ENCODE measurements at places on chromosomes 6 and 20. TPM values are rescaled to one million over a fixed set of nuclear protein-coding genes. Genes with fewer than 3 reads are reported as not detected.
A peak's percentile ranks its signal among the peaks of the same experiment; 100 is the strongest.

DNA sequence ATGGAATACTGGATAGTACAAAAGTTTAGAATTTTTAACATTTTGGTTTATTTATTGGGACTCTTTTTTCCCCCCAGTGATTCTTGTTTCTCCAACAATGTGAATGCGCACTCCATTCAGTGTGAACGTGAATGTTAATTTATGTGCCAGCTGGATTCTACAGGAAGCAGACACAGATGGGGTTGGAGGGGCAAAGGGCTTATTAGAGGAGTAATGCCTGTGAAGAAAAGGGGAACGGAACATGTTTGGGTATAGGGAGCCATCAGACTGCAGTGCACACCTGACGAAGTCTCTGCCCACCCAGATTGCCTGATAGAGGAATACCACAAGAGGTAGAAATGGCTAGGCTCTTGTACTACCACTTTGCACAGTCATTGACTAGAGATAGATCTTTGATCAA is 48.2 kb downstream of the PTPRA start:
- peaks cover 9% of the 10 kb centered on the region for H3K36me3 ChIP-seq
- H3K27ac ChIP-seq = no peak overlapping the region
- DNase-seq = no peak
- H3K4me1 ChIP-seq = peaks cover 9% of the 10 kb centered on the region

GRCh38 chr6:100261486-100261885 is 203.2 kb downstream of the SIM1 start:
- H3K27me3 ChIP-seq = no peaks in the 10 kb centered on the region
- H3K4me3 ChIP-seq = no peak overlapping the region
- DNase-seq = no peak
- no peak overlapping the region for H3K27ac ChIP-seq

DNA sequence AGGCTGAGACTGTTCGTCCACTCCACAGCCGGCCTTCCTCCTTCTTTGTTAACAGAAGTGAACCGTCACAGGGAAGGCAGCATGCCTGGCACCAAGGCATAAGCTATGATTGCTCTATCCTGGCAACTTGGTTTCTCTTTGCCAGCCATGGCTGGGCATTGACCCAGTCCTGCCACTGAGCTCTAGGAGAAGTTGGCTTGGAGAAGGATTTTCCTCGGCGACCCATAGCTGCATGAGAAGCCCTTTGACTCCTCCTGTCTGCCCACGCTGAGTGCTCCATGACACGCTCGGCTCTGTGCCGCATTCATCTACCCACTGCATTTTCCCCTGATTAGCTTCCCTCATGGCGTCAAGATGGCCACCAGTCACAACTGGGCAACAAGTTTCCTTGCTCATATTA is 111.8 kb upstream of the EXOC2 start:
- no peak for DNase-seq
- H3K4me1 ChIP-seq = no peaks in the 10 kb centered on the region
- no peak overlapping the region for H3K4me3 ChIP-seq
- H3K36me3 ChIP-seq = no peaks in the 10 kb centered on the region

- no peak overlapping the region for H3K4me3 ChIP-seq
- H3K27me3 ChIP-seq = peaks cover 7% of the 10 kb centered on the region
- no peak for DNase-seq
- peaks cover 34% of the 10 kb centered on the region for H3K4me1 ChIP-seq
- no peaks in the 10 kb centered on the region for H3K36me3 ChIP-seq
These were observed 26.2 kb downstream of the TTBK1 start for GRCh38 chr6:43269273-43270007.

GRCh38 chr20:38810926-38811630 is 5.6 kb downstream of the PPP1R16B start:
- DNase-seq = no peak
- H3K36me3 ChIP-seq = no peaks in the 10 kb centered on the region
- no peak overlapping the region for H3K27ac ChIP-seq
- H3K4me3 ChIP-seq = no peak overlapping the region
- peaks cover 46% of the 10 kb centered on the region for H3K27me3 ChIP-seq
- H3K4me1 ChIP-seq = no peaks in the 10 kb centered on the region

- H3K4me1 ChIP-seq = peaks cover 54% of the 10 kb centered on the region
- DNase-seq = no peak
- no peak overlapping the region for H3K4me3 ChIP-seq
- peak overlapping the region; percentile 85 for H3K27ac ChIP-seq
These were observed 7.7 kb downstream of the AMD1 start for GRCh38 chr6:110882274-110882619.

DNA sequence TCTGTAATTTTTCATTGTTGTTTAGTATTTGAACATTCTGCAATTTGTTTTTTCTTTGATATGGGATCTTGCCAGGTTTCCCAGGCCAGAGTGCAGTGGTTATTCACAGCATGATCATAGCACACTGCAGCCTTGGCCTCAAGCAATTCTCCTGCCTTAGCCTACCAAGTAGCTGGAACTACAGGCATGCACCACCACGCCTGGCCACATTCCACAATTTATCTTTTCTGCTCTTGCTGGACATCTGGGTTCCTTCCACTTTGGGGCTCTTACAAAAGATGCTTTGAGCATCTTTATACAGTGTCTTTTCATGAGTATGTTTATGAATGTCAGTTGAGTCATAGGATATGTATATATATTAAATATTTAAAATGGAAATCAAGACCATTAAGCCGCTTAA is 42.0 kb downstream of the PGM3 start:
- no peak overlapping the region for H3K4me3 ChIP-seq
- H3K36me3 ChIP-seq = peaks cover 25% of the 10 kb centered on the region
- peaks cover 26% of the 10 kb centered on the region for H3K4me1 ChIP-seq

- H3K4me3 ChIP-seq = no peak overlapping the region
- no peaks in the 10 kb centered on the region for H3K36me3 ChIP-seq
- no peak overlapping the region for H3K27ac ChIP-seq
- DNase-seq = no peak
- H3K4me1 ChIP-seq = no peaks in the 10 kb centered on the region
These were observed 316.8 kb upstream of the TSHZ2 start for GRCh38 chr20:52655395-52655794.

Gene PACRG
- polyA plus RNA-seq = 3.7 TPM

GRCh38 chr6:116070616-116071389 is 10.1 kb upstream of the FRK start:
- no peak for DNase-seq
- no peak overlapping the region for H3K4me3 ChIP-seq
- no peaks in the 10 kb centered on the region for H3K36me3 ChIP-seq
- no peak overlapping the region for H3K27ac ChIP-seq
- no peaks in the 10 kb centered on the region for H3K27me3 ChIP-seq

GRCh38 chr20:57249772-57250171 is 16.7 kb downstream of the BMP7 start:
- H3K36me3 ChIP-seq = no peaks in the 10 kb centered on the region
- H3K27ac ChIP-seq = no peak overlapping the region
- H3K27me3 ChIP-seq = no peaks in the 10 kb centered on the region
- DNase-seq = no peak
- H3K4me3 ChIP-seq = no peak overlapping the region

Gene PREX1
- polyA plus RNA-seq = 4.5 TPM

DNA sequence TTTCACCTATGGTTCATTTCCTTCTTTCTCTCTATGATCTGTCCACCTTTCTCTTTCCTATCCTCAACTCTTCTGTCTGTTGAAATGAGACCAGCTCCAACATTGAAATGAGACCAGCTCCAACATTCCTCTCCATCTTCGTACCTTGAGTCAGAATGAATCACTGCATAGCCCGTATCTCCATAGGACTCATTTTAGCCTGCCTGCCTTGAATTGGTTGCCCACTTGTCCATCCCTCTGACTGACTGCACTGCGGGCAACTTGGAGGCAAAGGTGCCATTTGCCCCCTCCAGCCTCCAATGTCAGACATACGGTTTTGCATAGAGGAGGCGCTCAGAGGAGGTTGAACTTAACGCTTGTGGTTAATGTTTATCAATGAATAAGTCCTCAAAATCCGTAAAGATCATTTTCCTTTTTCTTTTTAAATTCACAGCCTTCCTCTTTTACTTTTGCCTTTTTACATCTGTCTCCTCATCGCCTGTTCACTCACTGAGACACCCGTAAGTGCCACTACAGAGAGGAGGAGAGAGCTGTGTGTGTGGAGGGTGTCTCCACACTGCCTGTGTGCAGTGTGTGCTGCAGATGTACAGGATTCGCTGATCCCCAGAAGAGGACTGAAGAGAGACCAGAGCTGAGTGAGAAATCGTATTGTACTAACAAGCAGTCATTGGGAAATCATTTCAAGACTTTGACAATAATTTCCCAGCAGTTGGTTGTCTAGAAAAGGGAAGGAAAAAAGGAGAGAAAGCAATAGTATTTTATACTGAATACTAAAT is 579.6 kb upstream of the MAP3K7 start:
- no peak for DNase-seq
- H3K4me3 ChIP-seq = no peak overlapping the region
- H3K4me1 ChIP-seq = no peaks in the 10 kb centered on the region
- H3K27me3 ChIP-seq = no peaks in the 10 kb centered on the region
- H3K27ac ChIP-seq = no peak overlapping the region

DNA sequence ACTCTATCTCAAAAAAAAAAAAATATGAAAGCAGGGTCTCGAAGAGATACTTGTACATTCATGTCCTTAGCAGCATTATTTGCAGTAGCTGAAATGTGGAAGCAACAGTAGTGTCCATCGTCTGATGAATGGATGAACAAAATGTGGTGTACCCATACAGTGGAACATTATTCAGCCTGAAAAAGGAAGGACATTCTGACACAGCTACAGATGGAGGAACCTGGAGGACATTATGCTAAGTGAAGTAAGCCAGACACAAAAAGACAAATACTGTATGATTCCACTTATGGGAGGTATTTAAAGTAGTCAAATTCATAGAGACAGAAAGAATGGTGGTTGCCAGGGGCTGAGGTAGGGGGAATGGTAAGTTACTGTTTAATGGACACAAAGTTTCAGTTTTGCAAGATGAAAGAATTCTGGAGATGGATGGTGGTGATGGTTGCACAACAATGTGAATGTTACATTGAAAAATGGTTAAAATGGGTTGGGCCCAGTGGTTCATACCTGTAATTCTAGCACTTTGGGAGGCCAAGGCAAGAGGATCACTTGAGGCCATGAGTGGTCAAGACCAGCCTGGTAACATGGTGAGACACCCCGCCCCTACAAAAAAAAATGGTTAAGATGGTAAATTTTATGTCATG is 11.8 kb upstream of the TULP1 start:
- no peaks in the 10 kb centered on the region for H3K27me3 ChIP-seq
- no peak overlapping the region for H3K4me3 ChIP-seq
- no peaks in the 10 kb centered on the region for H3K4me1 ChIP-seq
- H3K27ac ChIP-seq = no peak overlapping the region
- no peaks in the 10 kb centered on the region for H3K36me3 ChIP-seq
- DNase-seq = no peak

DNA sequence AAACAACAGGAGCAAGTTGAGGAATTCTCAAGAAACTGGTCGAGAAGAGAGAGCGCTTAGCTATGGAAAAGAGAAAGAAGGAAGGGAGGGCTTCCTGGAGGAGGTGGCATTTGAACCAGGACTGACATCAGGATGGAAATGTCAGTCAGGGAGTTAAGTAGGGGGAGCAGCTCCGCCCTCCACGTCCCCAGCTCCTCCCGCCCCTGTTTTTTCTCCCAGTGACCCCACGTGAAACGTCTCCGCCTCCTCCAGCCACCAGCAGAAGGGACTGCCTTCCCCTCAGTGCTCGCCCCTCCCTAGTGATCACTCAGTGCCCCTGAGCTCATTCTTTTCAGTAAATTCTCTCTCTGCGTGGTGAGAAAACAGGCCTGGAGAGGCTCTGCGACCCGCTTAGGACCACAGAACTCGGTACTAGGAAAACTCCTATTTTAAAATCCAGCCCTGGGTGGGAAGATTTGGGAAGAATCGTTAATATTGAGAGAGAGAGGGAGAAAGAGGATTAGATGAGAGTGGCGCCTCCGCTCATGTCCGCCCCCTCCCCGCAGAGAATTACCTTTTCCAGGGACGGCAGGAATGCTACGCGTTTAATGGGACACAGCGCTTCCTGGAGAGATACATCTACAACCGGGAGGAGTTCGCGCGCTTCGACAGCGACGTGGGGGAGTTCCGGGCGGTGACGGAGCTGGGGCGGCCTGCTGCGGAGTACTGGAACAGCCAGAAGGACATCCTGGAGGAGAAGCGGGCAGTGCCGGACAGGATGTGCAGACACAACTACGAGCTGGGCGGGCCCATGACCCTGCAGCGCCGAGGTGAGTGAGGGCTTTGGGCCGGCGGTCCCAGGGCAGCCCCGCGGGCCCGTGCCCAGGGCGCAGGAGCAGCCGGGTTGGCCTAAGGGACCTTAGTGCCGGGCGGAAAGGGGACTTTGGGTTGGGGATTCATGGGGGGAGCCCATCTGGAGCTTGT is 4.6 kb downstream of the HLA-DPB1 start:
- H3K4me1 ChIP-seq = no peaks in the 10 kb centered on the region
- H3K36me3 ChIP-seq = no peaks in the 10 kb centered on the region
- H3K27me3 ChIP-seq = no peaks in the 10 kb centered on the region
- H3K27ac ChIP-seq = no peak overlapping the region
- H3K4me3 ChIP-seq = peak overlapping the region; percentile 16

Gene BACH2
- polyA plus RNA-seq = 4.6 TPM

Gene C6orf52
- polyA plus RNA-seq = 7.2 TPM

DNA sequence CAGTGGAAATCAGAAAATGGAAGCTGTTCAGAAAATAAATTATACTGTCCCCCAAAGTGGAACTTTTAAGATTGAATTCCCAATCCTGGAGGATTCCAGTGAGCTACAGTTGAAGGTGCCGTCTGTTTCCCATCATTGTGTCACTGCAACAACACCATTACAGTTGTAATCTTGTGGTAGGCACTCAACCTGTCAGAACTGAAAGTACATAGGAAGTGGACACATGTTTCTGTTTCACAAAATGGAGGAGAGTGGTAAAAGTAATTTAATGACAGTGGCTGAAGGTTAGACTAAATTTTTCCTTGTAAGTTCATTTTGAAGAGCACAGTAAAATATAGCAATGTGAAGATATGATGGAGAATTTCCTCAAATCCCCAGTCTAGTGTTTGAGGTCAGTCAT is 70.0 kb downstream of the CD109 start:
- no peaks in the 10 kb centered on the region for H3K27me3 ChIP-seq
- H3K27ac ChIP-seq = no peak overlapping the region
- no peaks in the 10 kb centered on the region for H3K4me1 ChIP-seq
- no peaks in the 10 kb centered on the region for H3K36me3 ChIP-seq
- no peak overlapping the region for H3K4me3 ChIP-seq
- no peak for DNase-seq

DNA sequence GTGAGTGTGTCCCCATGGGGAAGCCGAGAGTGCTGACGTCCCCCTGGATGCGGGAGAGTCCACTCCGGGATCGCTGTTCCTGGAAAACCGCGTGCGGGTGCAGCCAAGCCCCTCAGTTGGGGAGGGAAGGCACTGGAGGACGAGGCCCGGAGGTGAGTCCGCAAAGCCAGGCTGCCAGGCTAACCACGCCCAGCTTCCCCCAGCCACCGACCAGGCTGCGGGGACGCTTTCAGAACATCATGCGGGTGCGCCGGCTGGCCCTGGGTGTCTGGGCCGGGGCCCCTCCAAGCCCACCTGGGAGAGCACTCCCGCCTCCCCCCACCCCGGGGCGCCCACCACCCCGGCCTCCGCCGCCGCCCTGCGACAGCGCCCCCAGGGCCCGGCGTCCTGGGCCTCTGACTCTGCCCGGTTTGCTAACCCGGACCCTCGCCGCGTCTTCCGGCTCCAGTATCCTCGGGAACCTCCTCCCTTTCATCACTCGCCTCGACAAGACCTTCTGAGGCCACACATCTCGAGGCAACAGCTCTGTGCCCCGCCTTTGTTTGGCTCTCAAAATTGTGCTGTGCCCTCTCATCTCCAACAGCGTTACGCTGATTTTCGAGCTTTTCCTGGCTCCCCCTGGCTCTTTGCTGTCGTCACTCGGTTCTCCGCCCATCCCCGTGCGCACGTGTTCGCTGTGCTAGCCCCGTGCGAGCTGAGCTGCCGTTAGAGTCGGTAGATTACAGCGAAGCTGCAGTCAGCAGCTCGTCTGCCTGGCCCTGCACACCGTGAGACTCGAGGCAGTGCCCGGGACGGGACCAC is 47.1 kb upstream of the ENTPD6 start:
- H3K4me1 ChIP-seq = no peaks in the 10 kb centered on the region
- DNase-seq = peak; percentile 12
- no peak overlapping the region for H3K4me3 ChIP-seq
- H3K27ac ChIP-seq = no peak overlapping the region

Gene GSTA3
- polyA plus RNA-seq = not detected

Data from cardiac muscle cell (in vitro differentiated cells and primary cell).